ENCODE measurements at places on chromosomes 5 and 9.

GRCh38 chr5:1948663-1949191 is 66.0 kb upstream of the IRX4 start:
- no peak for DNase-seq

DNA sequence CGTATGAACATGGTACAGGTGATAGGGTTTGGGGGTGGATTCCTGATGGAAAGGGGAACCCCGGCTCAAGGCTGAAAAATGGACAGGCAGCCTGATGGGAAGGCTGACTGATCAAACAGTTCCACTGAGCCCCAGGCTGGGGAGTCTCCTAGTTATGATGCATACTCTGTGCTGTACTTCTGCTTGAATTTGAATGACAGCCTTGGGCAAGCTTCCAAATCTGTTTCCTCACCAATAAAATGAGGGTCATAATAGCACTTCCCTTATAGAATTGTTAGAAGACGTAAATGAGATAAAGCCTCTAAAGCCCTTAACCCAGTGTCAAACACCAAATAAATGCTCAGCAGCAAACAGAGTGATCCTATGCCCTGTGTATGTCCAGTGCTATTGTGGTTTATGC is 478.5 kb upstream of the DMAC1 start:
- DNase-seq, result no peak

- peak; percentile 90 for DNase-seq
Observed at GRCh38 chr9:89497978-89498851, at the start of gene SEMA4D. SEMA4D (minus strand) TSS chr9:89498113; CDS start chr9:89405456, 92,657 bp downstream.

DNA sequence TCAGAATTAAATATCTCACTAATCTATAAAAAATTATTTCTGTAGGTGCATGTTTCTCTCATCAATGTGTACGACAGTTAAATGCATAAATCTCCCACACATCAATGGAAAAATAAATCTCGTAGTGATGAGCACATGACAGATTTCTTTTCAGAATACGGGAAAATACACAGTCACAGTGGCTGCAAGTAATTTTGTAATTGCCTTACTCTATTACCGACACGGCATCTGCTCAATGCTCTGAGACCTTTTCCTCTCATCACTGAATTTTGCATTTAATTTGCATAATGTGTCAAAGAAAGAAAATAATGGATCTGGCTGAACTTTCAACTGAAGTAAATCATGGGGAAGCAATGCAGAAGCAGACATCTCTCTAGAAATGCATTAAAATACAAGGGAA is 37.2 kb downstream of the PDE4D start:
- no peak for DNase-seq

GRCh38 chr9:121325387-121325786 is 44.7 kb downstream of the STOM start:
- DNase-seq, result no peak

DNA sequence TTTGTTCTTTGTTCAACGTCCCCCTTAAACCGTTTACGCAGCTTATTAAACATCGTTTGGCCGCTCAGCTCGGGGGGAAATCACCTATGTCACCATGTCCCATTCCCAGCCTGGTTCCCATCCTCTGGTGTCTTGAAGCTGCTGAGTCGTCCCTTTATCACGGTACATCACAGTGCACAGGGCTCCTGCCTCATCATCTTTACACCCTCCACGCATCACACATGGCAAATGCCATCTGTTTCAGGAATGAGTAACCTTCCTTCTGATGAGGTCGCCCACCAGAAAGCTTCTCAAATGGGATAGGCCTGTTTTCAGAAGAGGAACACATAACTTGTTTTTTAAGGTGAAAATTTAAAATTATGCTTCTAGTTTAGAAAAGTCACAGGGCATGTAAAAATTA is 7.9 kb upstream of the LHX6 start:
- DNase-seq, result no peak

DNA sequence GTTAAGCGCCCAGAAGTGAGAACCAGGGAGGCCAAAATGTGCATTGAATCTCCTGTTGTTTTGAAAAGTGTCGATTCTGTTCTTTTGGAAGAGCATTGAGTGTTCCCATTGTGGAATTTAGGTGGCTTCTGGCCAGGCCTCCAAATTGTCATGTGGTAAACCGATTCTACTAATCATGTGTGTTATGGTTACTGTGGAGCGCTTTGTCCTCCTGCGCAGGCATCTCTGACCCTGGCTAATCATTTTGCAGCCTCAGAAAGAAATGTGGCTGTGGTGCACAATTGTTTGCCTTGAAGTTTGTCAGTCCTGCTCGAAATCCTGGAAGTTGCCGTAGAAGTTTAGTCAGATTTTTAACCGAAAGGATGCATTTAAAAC is 121.3 kb downstream of the RASGRF2 start:
- DNase-seq, result no peak

DNA sequence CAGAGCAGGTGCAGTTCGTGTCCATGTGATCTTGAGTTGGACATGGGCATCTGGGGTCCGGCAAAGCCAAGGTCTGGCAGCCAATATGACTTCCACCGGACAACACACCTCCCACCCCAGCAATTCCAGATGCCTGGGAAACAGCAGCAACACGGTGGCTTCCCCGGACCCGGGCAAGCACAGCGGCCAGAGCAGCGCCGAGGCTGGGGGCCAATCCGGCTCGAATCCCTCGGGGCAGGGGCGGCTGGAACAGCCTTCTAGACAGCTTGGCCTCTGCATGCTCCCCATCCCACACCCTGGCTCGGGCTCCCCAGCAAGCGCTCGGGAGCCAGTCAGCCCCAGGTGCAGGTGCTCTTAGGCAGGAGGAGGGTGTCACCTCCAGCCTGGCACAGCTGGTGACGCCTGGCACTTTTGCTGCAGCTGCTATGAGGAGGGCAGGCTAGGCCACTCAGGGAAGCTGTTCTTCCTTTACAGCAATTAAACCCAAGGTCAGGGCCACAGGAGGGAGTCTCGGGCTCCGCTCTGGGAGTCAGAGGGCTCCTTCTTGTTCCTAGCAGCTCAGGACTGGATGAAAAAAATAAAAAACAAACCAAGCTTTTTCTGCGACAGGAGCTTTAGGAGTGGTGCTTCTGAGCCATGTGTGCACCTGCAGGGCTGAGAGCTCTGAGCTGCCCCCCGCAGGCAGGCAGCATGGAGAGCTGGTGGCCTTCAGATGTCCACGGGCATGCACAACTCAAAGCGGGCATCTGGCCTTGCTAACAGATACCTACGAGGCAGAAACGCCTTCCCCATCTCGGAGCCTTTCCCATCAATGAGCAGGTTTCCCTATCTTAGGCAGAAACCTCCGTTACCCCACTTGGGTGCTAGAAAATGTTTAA is 28.2 kb downstream of the DBH start:
- DNase-seq, result no peak

DNA sequence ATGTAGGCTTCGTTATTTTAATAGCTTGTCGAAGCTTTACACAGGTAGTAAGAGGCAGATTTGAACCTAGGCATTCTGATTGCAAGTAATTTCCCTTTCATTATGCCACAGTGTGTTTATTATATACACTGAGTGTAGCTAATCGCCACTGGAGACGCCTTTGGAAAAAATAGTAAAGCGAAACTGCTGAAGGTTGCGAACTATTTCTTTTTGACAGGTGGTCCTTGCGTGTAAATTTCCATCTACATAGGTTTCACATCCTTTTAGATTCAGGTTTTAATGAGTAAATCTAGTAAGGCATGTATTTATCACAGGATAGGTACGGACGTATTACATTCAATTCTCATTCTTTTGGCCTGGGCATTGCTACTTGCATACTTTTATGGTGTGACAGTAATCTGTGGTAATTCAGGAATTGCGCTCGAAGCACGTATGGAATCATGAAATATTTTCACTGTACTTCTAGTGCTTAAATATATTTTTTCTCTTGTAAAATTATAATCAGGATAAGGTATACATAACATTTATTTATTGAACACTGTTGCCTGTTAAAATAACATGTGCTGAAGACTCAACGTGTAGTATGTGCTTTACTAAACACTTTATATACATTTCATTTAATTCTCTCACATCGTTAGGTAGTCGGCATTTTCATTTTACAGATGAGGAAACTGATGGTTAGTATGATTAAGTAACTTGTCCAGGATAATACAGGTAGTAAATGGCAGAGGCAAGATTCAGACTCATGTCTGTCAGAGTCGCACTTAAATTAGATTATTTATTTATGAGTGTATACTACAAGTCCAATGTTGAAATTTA is 1.8 kb downstream of the MARCHF6 start:
- no peak for DNase-seq

GRCh38 chr5:169004551-169004950 is 296.4 kb downstream of the SLIT3 start:
- DNase-seq, result no peak

DNA sequence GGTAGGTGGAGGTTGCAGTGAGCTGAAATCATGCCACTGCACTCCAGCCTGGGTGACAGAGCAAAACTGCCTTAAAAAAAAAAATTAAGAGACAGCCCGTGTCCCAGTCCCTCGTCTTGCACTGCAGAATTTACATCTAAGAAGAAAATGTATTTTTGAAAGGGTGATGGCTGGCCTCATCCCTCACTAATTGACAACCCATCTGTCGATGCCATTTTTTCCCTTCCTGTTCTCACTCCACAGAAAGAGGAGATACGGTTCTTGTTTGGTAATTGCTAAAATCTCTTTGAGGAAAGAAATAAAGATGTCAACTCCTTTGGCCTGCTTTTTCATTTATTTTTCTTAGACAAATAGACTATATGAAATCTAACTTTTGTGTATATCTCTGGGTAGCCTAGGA is 2.4 kb upstream of the LSM11 start:
- DNase-seq, result no peak

DNA sequence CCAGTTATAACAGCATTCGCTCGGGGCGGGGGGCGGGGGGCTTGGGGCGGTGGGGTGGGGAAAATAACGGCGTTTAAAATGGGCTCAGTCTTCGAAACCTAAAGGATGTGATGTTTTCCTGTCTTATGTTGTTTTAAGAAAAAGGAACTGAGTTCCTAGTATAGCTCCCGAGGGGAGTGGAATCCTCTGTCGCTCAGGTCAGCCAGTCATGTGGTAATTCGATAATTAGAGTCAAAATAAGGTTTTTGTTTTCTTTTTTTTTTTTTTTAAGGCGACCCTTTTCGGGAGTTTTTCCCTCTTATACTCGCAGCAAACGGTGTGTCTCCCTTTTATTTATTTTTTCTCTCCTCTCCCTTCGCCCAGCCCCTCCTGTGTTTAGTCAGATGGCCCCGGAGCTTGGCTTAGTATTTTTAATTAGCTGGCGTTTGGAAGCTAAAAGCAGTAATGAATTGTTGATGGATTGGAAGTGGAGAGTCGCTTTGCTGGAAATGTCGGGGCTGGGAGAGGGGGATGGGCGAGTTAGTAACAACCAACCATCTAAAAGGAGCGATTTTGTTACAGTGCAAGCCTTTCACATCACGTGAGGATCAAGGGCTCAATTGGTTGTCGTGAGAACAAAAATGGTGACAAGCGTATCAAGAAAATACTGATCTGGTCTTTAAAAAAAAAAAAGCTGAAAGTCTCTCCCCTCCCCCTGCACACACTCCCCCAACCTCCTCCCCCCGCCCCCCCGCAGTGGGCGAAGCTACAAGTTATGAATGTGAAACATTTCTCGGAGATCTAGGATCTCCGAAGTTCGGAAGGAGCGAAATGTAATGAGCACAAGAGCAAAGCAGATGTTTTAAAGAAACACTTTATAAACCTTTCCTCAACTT is 714 bp upstream of the ZNF608 start:
- DNase-seq, result no peak

DNA sequence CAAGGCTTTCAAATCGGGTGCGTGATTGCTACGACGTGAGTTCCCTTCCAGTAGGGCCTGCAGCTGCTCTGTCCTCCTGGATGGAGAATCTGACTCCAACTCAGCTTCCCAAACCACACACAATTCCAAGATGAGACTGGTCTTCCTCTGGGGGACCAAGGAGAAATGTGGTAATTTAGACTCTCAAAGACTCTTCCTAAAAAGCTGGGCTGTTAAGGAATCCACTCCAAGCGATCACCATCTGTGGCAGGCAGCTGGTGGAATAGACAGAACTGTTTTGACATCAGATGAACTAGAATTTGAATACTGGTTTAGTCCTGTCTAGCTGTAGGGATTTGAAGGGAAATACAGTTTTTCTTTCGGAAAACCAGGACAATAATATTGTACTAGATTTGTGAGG is 130.7 kb upstream of the KLF4 start:
- no peak for DNase-seq

GRCh38 chr5:135223404-135223803 is 175.6 kb downstream of the MACROH2A1 start:
- no peak for DNase-seq

- DNase-seq, result no peak
Observed at GRCh38 chr5:67102708-67103107, 93.9 kb downstream of the CD180 start.

GRCh38 chr9:33180526-33181184 is 13.5 kb upstream of the B4GALT1 start:
- no peak for DNase-seq

DNA sequence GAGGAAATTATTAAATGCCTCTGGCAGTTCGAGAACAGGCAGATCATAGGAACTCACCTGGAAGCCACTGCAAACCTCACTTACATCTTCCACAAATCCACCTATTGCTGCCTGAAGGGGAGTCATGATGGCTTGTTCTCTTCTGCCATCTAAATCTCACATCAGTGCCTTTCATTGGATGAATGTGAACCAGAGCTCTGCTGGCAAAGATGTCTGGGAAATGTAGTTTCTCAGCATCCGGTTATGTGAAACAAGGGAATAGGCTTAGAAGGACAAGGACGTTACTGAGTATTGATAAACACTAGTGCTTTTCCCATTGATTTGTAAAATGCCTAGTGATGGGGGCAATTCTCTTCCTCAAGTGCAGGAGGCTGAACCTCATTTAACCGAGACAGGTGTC is 483.3 kb downstream of the ARHGEF28 start:
- DNase-seq, result no peak

DNA sequence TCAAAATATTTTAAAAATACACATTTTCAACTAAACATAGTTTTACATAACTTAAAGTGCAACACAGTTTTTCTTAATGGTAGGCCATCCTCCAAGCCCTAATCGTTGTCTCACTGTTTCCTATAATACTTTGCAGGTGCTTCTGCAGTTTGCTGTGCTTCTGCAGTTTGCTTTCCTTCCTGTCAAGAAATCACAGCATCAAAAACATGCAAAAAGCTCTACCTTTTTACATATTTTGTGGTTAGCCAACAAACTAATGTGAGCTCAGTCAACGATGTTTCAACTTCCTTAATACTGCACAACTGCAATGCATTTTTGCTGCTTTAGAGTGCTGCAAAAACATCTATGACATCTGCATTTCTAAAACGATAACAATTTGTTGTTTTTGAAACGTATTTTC is 25.2 kb downstream of the EMB start:
- DNase-seq, result no peak

DNA sequence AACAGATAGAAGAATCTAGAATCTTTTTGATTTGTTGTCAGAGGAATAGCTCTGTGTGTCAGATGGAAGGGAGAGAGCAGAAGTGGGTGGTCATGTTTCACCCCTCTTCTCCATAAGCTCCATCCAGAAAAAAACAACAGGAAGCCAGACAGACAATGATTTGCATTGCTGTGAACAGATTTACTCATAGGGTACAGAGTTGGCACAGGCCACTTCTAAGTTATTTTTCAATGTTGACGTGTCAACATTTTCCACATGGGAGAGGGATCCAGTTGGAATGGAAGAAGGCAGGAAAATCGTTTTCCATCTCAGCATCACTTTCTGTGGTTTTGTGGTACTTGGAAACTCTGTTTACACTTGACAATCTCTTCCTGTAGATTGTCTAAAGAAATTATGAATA is 86.7 kb downstream of the INSYN2B start:
- no peak for DNase-seq

All from HL-60 (cell line).